Fibroblast of pulmonary artery (primary cell): ENCODE measurements at places on chromosomes 2 and 18.

DNA sequence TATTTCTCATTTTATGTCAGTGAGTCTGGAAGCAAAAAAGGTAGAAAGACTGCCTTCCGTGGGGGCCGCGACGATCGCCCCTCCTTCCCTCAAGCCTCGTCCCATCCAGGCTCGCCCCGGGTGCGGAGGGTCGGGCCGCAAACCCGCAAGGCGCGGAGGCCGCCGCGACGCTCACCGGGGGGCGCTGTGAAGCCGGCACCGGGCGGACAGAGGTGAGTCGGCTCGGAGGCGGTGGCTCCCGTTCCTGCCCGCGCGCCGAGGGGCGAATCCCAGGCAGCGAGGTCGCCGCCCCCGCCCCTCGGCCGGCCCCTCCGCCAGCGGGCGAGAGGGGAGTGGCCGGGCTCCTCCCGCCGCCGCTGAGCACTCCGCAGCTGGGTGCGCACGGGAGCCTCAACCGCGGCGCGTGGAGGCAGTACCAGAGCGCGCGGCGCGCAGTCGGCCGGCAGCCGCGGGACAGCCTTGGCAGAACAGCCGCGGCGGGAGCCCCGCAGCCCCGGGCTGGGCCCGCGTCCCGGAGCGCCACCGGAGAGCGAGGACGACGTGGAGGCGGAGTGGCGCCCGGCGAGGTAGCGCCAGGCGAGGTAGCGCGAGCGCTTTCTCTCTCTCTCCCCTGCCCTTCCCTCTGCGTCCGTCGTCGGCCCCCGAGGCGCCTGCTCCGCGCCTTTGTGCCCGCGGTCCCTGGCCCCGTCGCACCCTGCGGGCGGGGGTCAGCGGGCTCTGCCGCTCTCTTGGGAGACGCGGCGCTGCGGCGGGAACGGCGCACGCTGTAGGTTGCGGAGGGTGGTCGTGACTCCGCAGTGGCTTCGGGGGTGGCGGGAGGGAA, at the start of gene MYO1B:
Gene MYO1B, plus strand, starts transcription at position 359 of the 823 bp plus-strand sequence. CDS start 31,492 bp downstream, outside the sequence.
- peak; percentile 77 for DNase-seq

DNA sequence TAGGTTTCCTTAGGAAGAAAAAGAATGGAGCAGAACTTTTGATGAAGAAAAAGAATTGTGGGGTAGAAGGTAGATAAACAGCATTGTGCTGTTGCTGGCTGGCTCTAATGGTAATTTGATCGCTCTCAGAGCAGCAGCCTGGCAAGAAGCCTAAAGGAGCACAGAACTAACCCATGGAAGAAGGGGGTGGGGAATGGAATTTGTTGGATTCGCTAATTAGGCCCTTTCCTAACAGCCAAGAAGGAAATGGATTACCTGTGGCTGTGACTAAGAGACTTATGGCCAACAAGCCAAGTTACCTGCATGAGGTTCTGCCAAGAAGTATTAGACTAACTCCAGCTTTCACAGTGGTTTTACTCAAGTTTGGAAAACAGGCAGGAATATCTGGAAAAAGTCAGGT, 210.6 kb downstream of the IKZF2 start:
- DNase-seq, result peak; percentile 47

DNA sequence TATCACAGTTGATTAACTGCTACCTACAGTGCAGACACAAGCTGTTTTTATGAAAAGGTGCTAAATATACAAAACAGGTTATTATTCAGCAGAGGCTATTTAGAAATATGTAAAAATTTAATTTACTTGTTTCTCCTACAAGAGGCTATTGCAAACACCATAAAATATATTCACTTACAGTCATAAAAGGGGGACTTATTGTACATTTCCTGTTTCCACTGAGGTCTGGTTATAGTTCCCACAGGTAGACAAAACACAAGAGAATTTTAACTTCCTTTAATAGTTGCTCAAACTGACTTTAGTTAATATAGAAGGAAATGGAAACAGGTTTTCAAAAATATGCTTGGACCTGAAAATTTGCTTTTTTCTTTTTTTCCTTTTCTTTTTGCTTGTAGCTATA, 40.0 kb upstream of the FRZB start:
- DNase-seq, result no peak

DNA sequence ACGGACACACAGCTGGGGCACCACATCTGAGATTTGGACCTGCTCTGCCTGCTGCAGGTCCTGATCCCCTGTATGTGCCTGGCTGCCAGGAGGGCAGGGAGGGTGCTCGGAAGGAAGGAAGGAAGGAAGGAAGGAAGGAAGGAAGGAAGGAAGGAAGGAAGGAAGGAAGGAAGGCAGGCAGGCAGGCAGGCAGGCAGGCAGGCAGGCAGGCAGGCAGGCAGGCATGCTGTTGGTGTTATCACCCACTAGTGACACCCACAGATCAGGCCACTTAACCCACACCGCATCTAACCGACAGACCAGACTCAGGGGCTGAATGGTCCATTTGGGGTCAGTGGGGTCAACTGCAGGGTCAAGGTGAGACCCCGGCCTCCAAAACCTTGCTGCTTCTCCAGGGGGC, 5.8 kb downstream of the KLHL30 start:
- no peak for DNase-seq

GRCh38 chr2:140455315-140455714, 1675.1 kb upstream of the NXPH2 start:
- no peak for DNase-seq

DNA sequence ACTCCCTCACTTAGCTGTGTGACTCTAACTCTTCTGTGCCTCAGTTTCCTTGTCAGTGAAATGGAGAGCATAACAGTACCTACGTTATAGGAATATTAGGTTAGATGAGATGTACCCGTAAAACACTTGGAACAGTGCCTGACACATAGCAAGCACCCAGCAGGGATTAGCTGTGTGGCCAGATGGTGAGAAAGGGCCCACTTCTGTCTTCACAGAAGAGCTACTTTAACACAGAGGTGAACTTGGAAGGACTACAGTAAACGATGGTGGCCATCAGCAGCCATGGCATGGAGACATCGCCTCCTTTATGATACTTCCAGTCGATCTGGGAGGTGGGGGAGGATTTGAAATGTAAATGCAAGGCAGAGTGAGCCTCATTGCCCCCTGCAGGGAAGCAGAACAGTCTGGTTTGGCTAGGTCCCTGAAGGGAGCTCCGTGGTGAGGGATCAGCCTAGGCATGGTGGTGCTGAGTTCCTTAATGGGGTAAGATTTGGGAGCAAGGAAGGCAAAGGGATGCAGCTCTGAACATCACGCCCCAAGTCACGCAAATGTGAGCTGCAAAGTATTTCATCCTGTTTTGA, 101.7 kb upstream of the ALPP start:
- no peak for DNase-seq

DNA sequence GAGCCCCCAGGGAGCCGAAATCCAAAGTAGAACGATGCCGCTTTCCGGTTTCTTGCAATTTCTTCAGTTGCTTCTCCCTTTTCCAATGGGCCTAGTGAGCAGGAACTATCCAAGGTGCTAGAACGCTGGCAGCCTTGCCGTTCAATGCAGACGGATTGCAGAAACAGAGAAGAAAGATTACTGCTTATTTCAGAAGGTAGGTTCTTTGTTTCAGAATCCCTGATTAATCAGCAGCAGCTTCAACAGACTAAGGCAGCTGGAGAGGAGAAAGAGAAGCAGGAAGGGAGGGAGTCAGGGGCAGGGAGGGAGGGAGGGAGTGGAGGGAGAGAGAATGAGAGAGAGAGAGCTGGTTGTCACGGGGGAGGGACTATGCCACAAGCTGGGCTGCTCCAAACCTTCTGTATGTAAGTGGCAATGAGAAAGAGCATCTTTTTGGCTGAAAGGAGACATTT, 576 bp downstream of the NYAP2 start:
- peak; percentile 60 for DNase-seq

GRCh38 chr2:239876271-239876947, 148.7 kb downstream of the NDUFA10 start:
- no peak for DNase-seq

GRCh38 chr2:68098291-68098797, 35.5 kb upstream of the C1D start:
- no peak for DNase-seq

DNA sequence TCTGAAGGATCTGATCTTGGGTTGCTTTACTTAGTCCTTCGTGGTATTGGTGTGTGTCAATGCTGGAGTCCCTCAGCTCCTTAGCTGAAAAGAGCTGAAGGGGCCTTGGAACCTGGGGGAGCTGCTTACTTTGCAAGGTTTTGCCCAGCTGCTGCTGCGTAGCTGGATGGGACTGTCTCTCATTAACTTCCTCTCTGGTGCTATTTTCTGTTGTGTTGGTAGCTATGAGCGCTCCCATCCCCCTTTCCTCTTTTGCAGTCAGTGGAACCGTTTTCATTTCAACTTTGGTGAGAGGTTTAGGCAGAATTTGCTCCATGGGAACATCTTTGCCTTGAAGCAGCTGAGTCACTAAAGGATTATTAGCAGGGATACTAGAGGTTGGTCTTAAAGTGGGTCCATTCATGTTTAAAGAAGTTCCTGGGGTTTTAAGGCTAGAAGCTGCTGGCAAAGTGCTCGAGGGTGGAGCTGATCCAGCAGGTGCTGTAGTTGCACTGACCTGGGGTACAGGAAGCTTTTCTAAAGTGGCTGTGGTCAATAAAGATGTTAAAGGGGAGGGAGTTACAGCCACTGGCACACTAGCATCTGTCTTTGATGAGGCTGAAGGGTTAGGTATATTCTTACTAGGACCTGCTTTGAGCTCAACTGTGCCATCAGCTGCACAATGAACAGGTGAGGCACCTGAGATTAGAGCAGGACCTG, 69.9 kb upstream of the DTNB start:
- DNase-seq, result no peak

GRCh38 chr2:112831946-112832840, 4.4 kb downstream of the IL1B start:
- DNase-seq, result peak; percentile 48

DNA sequence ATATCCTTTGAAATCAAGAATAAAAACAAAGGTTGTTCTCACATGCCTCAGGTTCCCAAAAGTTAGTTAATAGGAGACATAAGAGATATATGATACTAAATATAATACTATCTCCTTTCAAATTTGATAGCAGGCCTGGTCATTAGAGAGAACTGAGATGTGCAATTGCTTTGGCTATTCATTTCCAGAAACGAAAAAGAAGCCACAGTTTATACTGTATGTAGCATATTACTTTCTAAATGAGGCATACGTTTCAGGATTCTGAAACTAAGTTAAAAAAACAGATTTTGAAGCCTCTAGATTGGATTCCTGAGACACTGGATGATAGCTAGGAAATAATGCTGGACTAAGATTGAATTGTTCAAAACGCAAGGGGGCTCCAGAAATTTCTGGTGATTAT, 7.1 kb downstream of the PPP1R1C start:
- DNase-seq, result no peak

DNA sequence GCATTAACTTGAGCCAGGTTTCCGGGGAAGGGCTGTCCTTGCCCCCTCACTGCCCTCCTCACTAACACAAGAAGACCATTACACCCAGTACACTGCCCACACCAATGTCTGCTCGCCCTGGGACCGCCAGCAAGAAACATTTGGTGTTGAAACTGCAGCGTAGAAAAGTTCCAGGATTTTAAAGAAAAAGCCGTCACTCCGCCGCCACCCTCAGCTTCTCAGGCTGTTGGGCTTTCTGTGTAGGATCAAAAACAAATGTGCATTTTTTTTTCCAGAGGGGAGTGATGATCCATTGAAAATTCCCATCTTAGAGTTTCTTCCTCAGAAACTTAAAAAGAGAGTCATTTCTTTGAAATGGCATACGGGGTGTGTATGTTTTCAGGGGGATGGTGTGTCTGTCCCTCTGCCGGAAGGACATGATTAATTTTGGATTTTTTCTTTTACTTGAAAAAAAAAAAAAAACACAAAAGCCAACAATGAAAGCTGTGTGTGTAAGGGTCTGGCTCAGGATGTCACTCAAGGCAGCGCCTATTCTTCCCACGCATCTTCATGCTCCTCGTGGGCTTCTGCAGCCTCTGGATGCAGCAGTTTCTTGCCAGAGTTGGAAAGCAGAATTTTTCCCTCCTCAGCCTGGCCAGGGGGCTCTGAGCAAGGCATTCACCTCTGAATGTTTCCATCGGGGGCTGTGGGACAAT, 184.9 kb downstream of the GLI2 start:
- no peak for DNase-seq

GRCh38 chr2:36858551-36859365, 107.6 kb downstream of the STRN start:
- DNase-seq, result no peak

DNA sequence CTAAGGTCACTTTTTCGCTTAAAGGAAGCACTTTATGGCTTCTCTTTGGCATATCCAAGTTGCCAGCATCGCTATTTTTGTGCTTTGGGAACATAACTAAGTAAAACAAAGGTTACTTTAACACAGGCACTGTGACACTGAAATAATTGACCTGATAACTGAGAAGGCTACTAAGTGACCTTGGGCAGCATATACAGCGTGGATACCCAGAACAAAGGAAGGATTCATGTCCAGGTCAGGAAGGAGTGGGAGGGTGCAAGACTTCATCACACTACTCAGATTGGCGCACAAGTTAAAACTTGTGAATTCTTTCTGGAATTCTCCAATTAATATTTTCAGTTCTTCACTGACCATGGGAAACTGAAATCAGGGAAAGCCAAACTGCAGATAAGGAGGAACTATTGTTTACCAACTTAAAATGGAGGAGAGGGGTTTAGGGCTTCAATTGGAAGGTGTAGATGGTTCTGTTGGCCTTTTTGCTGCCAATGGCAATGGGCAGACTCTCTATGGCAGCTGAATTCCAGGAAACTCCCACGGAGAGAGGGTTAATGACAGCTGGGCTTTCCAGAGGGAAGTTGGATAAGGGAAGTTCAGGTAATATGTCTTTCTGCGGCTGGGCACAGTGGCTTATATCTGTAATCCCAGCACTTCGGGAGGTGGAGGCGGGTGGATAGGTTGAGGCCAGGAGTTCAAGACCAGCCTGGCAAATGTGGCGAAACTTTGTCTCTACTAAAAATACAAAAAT, 45.3 kb downstream of the COMMD1 start:
- no peak for DNase-seq

GRCh38 chr2:241842620-241843211, 16.0 kb downstream of the PDCD1 start:
- DNase-seq, result no peak

- DNase-seq, result no peak
Observed at GRCh38 chr2:221350616-221351015, 221.5 kb downstream of the EPHA4 start.

- DNase-seq, result peak; percentile 17
Observed at GRCh38 chr18:59416818-59417217, 57.8 kb upstream of the LMAN1 start.

DNA sequence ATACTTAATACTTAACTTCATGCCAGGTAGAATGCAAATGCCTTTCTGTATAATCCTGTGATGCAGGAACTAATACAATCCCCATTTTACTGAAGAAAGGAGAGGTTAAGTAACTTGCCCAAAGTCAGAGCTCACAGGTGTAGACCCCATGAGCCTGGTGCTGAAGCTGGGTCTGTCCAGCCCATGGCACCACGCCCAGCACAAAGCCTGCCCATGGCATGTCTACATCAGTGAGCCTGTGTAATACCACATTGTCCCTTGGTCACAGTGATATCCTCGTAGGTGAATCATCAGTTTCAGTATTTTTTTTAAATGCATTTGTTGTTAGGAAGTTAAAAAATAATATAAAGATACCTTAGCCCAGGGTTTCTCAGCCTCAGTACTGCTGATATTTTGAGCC, 69.9 kb upstream of the MCFD2 start:
- no peak for DNase-seq
